ENCODE measurements at places on chromosomes 12 and 14.

- DNase-seq = no peak
- H3K4me3 ChIP-seq = no peak overlapping the region
- no peaks in the 10 kb centered on the region for H3K36me3 ChIP-seq
- no peaks in the 10 kb centered on the region for H3K27me3 ChIP-seq
- no peak overlapping the region for H3K27ac ChIP-seq
These were observed 20.1 kb upstream of the BAZ1A start for GRCh38 chr14:34895277-34895676.

- peaks cover 15% of the 10 kb centered on the region for H3K36me3 ChIP-seq
- no peak overlapping the region for H3K4me3 ChIP-seq
- H3K27me3 ChIP-seq = no peaks in the 10 kb centered on the region
- no peak for DNase-seq
These were observed 74.7 kb downstream of the NIN start for GRCh38 chr14:50756300-50756699.

DNA sequence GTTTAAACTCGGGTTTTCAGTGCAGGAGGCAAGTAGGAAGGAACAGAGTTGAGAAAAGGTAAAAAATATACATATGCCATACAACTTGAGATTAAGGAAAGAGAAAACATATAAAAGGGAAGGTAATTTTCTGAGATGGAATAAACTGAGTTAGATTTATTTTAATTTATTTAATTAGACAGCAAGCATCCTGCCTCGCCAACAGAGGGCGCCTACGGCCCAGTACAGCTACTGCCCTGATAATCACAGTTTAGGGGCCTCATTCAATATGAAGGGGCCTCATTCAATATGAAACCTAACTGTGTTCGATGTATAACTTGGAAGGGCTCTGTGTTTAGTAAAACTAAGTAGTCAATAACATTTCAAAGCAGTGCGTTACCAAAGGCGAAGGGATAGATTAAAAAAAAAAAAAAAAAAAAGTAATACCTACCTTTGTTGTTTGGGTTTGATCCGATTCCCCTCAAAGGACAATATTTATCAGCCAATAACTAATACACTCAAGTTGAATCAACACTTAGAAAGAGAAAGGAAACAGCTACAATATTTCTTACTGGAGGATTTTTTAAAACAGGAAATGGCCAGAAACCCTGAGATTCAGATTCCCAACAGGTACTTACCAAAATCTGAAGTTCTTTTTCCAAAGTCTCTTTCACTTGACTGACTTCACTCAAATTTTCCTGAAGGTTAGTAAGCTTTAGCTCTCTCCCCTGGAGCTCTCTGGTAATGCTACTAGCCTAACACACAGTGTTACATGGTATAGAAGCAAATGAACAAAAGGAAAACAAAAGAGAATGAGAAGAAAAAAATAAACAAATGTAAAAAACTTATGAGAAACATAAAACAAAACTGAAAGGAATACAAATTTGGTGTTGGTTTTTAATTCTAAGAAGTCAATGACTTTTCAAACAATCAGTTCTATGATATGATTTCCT lies 70.0 kb upstream of the VPS33A start:
- H3K27me3 ChIP-seq = no peaks in the 10 kb centered on the region
- peak; percentile 10 for DNase-seq
- H3K36me3 ChIP-seq = peaks cover 15% of the 10 kb centered on the region
- H3K4me3 ChIP-seq = no peak overlapping the region

GRCh38 chr14:84087986-84088531 lies 1441.9 kb upstream of the FLRT2 start:
- H3K4me3 ChIP-seq = no peak overlapping the region
- no peaks in the 10 kb centered on the region for H3K36me3 ChIP-seq
- no peaks in the 10 kb centered on the region for H3K27me3 ChIP-seq
- no peak for DNase-seq
- no peak overlapping the region for H3K27ac ChIP-seq
- no peaks in the 10 kb centered on the region for H3K4me1 ChIP-seq

GRCh38 chr14:23569443-23570151 lies 2.0 kb upstream of the AP1G2 start:
- H3K4me1 ChIP-seq = peaks cover 26% of the 10 kb centered on the region
- peak overlapping the region; percentile 50 for H3K27ac ChIP-seq
- no peaks in the 10 kb centered on the region for H3K36me3 ChIP-seq

- H3K4me1 ChIP-seq = no peaks in the 10 kb centered on the region
- no peak overlapping the region for H3K27ac ChIP-seq
- no peaks in the 10 kb centered on the region for H3K36me3 ChIP-seq
- H3K4me3 ChIP-seq = no peak overlapping the region
- no peaks in the 10 kb centered on the region for H3K27me3 ChIP-seq
- no peak for DNase-seq
These were observed 504.0 kb downstream of the GLT1D1 start for GRCh38 chr12:129357233-129357632.

DNA sequence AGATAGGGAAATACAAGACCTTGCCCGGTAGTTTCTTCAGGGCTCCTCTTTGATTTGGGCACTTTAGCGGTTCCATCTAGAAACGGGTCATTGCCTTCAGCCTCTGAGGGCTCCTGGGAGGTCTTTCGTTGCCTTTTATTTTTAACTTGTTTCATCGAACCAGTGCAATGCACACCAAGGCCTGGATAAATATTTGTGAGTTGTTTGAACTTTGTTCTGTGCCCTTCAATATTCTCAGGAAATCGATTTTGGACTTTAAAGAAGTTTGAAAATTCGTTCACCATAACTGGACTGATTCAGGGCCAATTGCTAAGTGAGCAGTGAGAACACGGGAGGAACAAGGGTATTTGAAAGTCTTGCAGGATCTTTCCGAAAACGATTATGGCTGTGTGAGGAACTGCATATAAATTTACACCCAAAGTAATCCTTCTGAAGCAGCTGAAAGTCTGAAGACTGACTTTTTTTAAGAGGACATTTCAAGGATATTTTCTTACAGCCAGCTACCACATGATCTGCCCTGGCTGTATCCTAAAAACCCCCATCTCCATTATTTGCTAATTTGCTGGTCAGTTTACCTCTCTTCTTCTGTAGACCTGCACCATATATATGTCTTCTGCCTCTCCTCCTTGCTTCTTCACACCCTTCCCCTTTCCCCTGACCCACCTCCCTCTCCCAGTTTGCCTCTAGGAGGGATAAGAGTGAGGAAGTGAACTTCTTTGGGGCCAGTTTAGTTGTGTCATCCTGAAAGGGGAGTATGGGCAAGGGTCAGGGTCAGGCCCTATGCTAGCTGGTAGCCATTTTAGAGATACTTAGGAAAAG lies 8.0 kb downstream of the DUSP6 start:
- H3K27ac ChIP-seq = no peak overlapping the region
- peaks cover 11% of the 10 kb centered on the region for H3K36me3 ChIP-seq
- H3K4me1 ChIP-seq = peaks cover 36% of the 10 kb centered on the region
- no peaks in the 10 kb centered on the region for H3K27me3 ChIP-seq
- no peak for DNase-seq
- H3K4me3 ChIP-seq = no peak overlapping the region

GRCh38 chr14:102218688-102219087 lies 79.0 kb downstream of the WDR20 start:
- no peak overlapping the region for H3K4me3 ChIP-seq
- H3K36me3 ChIP-seq = 0 out of 2 replicates have a peak, but pooled peaks cover 3% of the 10 kb centered on the region
- no peak for DNase-seq
- peaks cover 3% of the 10 kb centered on the region for H3K4me1 ChIP-seq

GRCh38 chr14:53896726-53897125 lies 59.9 kb downstream of the BMP4 start:
- no peak overlapping the region for H3K4me3 ChIP-seq
- H3K27ac ChIP-seq = no peak overlapping the region
- no peak for DNase-seq
- no peaks in the 10 kb centered on the region for H3K27me3 ChIP-seq
- H3K36me3 ChIP-seq = no peaks in the 10 kb centered on the region

GRCh38 chr12:30457621-30458289 lies 237.9 kb downstream of the IPO8 start:
- DNase-seq = peak; percentile 75
- no peak overlapping the region for H3K27ac ChIP-seq
- peaks cover 14% of the 10 kb centered on the region for H3K4me1 ChIP-seq
- no peaks in the 10 kb centered on the region for H3K36me3 ChIP-seq

- H3K27me3 ChIP-seq = no peaks in the 10 kb centered on the region
- no peak for DNase-seq
- no peak overlapping the region for H3K4me3 ChIP-seq
- H3K36me3 ChIP-seq = no peaks in the 10 kb centered on the region
- no peaks in the 10 kb centered on the region for H3K4me1 ChIP-seq
These were observed 51.6 kb downstream of the PPP4R4 start for GRCh38 chr14:94225460-94226378.

GRCh38 chr12:27515671-27516070 lies 8.3 kb upstream of the PPFIBP1 start:
- H3K27ac ChIP-seq = no peak overlapping the region
- H3K4me1 ChIP-seq = no peaks in the 10 kb centered on the region
- H3K4me3 ChIP-seq = no peak overlapping the region
- no peak for DNase-seq

DNA sequence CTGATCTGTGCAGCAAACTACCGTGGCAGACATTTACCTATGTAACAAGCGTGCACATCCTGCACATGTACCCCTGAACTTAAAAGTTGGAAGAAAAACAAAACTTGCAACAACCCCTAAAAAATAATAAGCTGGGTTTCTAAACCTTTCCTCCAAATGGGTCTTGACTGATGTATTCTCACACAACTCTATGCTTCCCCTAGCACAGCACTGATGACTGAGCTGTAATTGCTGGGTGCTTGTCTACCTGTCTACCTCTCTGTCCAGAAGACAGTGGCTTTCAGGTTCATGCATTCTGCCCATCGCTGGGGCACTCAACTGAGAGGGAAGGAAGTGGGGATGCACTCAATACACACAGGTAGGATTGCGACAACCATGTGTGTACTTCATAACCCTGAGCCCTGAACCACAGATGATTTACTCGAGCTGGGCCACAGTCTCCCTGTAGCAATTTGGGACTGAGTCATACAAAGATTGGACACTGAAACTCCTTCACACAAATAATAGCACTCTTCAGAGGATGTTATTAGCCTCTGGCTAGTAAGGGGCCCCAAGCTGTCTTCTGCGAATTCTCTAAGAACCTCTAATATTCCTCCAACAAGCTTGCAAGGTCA lies 44.8 kb upstream of the TMPO start:
- no peak overlapping the region for H3K27ac ChIP-seq
- H3K27me3 ChIP-seq = no peaks in the 10 kb centered on the region
- H3K4me1 ChIP-seq = peaks cover 8% of the 10 kb centered on the region
- no peaks in the 10 kb centered on the region for H3K36me3 ChIP-seq
- no peak overlapping the region for H3K4me3 ChIP-seq
- DNase-seq = no peak

Measured in HCT116 (cell line).